CD4-positive, alpha-beta T cell treated with Interleukin-2 at 100 ng/mL for 4 hours (primary cell): ENCODE measurements at places on chromosomes 7 and 10.
A peak's percentile ranks its signal among the peaks of the same experiment; 100 is the strongest.

- DNase-seq, result no peak
Observed at GRCh38 chr10:103885617-103886016, 30.2 kb upstream of the SH3PXD2A start.

DNA sequence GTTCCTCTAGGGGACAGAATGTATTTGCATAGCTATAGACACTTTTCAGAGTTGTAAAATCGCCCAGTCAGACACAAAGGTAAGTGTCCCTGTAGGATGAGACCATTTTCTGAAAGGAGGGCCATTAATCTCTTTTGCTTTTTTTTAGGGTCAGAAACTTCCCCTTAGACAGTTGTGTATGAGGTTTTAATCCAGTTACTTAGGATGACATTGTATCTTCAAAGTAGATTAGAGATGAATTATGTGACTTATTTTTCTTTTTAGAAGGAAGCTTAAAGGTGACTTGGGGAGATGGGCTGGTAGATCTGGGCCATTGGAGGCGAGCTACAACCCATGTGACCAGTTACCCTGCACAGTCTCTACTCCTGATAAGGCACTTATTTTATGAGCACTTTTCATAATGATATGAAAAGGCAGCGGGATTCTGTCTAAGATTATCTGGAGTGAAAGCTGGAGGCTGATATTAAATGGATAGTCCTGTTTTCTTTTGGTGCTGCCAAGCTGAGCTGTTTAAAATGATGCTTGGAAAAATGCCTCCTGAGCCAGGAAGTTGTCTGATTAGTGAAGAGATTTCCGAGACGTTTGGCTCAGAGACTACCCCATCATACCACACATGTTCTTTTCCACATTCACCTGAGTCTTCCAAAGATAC is 264.3 kb downstream of the AUTS2 start:
- DNase-seq, result no peak

- no peak for DNase-seq
Observed at GRCh38 chr7:22351878-22352277, 5.1 kb downstream of the RAPGEF5 start.

DNA sequence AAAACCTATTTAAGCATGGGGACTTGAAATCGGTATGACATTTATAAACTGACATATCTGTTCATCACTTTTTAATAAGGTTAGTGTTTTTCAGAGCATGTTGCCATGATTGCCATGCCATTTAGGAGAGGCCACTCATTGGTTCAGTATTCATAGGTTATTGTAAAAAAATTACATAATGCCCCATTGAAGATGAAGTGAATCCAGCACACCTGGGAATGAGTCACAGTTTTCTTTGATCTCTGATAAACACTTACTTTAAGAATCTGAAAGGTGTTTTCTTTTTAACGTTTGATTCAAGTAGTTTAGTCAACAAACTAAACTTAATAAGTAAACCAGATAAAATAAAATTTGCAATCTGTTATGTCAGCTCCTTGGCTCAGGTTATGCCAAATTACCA is 278.3 kb downstream of the ARL4A start:
- DNase-seq, result no peak

- DNase-seq, result no peak
Observed at GRCh38 chr7:158613481-158613880, 25.9 kb upstream of the PTPRN2 start.

DNA sequence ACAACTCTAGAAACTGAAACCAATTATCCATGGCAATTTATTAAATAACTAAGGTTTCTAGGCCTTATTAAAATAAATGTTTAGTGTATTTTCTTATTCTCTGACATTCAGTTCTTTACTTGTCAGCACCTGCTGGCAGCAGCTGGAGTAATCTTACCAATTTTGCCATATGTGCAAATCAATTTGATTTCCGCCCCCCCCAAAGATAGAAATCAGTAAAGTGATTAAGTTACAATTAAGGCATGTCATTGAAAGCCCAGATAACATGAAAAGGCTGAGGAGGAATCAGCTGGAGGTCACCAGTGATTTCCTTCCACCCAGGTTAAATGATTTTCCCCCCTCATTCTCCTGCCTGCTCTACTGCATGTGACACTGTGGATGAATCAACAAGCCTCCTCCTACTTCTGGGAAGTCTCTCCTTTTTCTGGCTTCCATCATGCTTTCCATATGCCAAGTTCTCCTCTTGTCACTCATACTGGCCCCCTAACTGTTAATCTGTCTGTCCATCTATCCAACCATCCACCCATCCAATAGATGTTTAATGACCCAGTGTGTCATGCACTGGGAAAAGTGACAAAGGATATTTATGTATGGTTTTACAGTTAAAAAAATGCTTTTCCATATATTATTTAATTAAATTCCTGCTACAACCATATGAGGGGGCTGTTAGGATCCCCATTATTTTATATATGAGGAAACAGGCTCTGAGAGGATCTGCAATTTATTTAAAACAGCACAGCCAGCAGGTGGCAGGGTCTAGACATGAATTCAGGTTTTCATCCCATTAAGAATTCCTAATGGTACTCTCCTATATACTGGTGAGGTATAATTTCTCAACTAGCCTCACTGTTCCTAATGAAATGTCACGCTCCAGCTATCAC is 116.5 kb downstream of the ATXN7L1 start:
- DNase-seq, result peak; percentile 42

- DNase-seq, result no peak
Observed at GRCh38 chr10:99569253-99569939, 36.7 kb downstream of the NKX2-3 start.

DNA sequence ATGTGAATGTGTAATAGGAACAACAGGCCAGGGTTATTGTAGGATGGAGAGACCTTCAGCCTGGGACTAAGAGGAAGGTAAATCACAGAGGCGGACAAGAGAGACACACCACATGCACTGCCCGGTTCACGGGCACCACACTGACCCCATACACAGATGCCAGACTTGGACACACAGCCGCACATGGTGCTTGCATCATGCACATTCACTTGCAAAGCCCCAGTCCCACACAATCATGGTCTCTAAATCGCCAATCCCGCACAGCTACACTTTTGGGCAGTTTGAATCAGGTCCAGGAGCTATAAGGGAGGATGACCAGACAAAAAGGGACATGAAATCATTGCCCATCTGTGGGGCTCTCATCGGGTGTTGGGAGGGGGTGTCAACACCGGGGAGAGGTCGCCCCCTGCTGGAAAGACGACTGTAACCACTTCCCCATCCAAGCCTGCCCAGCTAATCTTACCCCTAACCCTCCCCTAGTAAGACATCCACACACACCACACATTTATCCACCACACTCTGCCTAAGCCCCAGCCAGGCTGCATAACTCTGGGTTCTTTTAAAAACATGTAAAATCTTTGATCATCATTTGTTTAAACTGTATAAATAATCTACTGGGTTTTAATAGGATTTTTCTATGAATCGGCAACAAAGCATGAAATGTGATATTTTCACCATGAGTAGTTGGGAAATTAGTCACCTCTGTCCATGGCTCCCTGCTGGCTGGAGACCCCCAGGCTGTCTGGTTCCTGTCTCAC is 40.5 kb upstream of the SLF2 start:
- DNase-seq, result peak; percentile 27

- no peak for DNase-seq
Observed at GRCh38 chr10:131947631-131948347, 33.9 kb downstream of the BNIP3 start.

GRCh38 chr7:14389595-14389994 is 400.1 kb upstream of the ETV1 start:
- no peak for DNase-seq

DNA sequence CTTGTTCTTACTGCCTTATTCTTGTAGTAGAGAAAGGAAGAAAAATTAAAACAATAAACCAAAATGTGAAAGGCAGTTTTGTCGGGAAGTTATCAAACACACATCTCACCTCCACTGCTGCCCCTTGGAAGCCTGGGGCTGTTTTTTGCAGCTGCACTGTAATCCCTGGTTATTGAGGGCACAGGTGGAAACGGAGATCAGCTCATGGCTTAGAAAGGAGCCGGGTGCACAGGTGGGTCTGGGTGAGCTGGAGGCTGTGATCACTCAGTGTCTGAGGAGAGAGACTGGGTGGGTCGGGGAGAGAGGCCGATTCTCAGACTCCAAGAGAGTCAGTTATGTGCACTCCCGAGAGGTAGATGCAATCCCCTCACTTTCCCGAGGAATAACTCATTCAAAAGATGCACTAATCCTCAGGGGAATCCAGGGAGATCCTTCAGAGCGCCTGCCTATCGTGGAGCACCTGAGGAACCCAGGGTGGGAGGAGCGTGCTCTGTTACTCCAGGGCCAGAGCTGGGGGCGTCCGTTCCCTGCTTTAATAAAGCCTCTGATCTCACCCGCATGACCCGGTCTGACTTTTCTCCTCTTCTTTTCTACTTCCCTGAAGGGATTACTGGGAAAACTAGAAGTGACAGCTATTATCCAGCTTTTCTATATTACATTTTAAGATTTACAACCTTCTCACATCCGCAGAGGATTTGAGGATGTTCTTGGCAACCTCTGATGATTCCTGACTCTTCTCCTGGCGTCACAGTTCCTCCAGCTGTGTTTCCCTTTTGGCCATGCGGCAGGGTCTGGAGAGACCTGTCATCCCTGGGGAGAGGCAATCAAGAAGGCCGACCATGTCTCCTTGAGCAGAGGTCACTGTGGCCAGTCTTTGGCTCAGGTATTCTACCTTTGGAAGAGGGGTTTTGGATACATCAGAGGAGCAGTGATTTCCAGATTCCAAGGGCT is 82.1 kb downstream of the CAMK1D start:
- DNase-seq, result no peak

- DNase-seq, result no peak
Observed at GRCh38 chr7:141915565-141915964, 634 bp upstream of the OR9A4 start.

DNA sequence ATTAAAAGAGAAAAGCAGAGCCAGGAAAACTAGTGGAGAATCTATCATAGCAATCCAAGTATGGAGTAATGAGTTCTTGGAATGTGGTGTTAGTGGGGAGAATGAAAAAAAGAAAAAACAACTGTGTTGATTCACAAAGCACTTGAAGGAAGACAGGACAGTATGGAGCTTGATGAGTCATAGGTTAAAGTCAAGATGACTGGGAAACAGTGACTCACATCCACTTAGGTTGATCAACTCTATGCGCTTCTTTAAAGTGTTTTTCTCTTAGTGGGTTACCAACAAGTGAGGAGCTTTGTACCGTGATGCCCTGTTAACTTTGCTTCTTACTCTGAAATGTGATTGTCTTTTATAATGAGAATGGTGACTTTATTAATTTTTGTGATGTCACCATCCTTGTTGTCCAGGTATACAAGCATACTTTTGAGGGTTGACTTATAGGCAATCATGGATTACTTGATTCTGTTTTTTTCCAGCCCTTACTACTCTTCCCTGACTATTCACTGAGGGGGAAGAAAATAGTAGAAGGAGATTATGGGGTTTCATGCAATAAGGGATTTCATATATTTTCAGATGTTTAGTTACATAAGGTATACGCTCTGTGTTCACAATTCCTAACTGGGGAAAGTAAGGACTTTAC is 32.1 kb upstream of the MDFIC start:
- DNase-seq, result peak; percentile 69

- no peak for DNase-seq
Observed at GRCh38 chr7:103541026-103541425, 95.0 kb upstream of the SLC26A5 start.

DNA sequence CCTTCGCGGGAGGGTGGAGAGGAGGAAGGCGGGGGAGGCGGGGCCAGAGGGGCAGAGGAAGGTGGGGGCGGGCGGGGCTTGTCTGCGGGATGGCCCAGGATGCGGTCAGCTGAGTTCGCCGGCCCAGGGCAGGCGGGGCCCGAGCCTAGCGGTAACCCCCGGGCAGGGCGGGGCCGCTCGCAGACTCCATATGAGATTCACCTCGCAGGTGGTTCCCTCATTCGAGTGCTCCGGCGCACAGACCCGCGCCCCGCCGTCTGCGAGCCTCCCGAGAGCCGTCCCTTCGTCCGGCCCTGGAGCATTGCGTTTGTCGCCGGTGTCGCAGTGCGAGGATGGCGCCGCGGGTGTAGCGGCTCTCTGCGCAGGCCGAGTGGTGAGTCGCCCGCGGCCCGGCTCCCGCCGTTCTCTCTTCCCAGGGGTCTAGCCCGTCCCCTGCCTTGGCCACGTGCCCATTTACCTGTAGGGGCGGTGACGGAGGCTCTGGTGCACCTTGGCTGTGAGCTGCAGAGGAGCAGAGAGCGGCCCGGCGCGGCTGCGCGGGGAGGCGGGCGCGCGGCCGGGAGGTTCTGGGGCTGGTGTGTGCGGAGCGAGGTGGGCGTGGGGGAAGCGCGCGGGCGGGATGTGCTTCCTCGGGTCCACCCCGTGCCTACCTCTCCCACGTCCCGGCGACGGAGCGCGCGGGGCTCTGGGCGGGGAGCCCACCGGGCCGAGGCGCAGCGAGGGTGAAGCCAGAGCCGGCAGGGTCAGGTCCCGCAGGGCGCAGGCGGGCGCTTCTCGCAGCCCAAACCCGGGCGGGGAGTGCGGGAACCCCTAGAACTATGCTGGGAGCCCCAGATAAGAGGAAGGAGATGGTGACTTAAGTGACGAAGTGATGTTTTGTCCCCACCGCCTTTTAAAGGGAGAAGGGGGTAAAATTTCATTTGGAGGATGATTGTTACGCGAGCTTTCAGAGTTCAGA is at the start of gene UPP1:
Gene UPP1 (plus strand): TSS at position 220 of the 958 bp plus-strand sequence. CDS start 5,519 bp downstream, outside the sequence.
- DNase-seq, result peak; percentile 96

DNA sequence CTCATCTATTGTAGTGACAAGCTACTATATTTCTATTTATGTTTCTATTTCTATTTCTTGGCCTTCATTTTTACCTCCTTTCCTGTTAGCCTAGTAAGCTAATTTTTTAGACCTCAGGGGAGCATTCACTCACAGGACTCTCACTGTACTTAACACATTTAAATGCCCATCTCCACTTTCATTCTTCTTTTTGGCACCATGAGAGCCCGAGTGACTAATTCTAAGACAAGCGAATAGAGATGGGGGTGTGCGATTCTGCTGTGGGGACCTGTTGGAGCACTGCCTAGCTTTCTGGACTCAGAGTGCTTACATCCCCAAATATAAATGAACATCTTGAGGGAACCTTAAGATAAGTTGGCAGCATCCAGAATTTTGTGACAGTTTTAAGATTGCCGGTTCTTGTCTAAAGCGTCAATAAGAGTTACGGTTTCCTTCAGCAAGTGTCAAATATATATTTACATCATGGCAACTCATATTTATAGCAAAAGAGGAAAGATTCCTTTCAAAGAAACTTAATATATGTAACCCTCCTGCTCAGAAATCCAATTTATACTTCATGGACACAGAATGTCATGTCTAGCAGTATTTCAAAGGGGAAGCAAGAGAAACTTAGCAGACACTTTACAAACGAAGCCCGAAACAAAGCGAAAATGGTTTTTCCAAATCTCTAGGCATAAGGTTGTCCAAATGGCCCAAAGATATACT is 54.1 kb upstream of the AFAP1L2 start:
- no peak for DNase-seq
